Activated T-cell treated with anti-CD3 and anti-CD28 coated beads, Interleukin-2, amount 50 U/mL, for 24 hours (primary cell): ENCODE measurements at places on chromosomes 12 and 14.
A peak's percentile ranks its signal among the peaks of the same experiment; 100 is the strongest.

GRCh38 chr14:64973026-64973442 is 898 bp upstream of the RAB15 start:
- no peak for DNase-seq

DNA sequence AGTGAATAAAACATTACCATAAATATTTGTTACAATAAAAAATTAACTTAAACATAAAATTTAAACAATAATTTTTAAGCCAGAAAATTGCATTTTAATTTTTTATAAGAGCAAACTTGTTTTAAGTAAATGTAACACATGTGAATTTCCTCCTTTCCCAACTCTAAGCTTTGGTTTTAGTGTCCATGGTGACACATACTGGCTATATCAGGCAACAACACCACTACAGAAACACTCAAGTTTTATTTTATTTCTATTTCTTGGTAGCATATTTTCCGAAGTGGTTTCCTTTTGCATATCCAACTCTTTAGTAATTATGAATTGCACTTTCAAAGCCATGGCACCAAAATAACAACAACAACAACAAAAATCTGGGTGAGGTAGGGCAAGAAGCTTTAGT is 2.2 kb downstream of the NELL2 start:
- DNase-seq = no peak

GRCh38 chr12:126519833-126520232 is 1454.6 kb downstream of the AACS start:
- DNase-seq = no peak

DNA sequence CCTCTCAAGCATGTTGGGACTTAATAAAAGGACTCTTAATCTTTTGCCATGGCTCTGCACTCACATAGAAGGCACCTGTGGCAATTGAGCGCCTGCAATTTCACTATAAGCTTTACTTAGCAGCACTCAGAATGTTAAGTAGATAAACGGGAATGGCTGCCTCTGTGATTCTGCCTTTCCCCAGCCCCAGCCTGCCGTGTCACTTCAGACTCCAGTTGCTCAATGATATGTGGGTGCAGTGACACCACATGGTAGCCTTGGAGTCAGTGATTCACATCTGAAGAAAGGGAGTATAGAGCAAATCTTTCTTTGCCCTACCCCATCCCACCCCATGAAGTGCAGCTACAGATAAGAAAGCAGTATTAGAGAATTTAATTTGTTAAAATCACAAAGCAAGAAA is 96.1 kb downstream of the ZFC3H1 start:
- no peak for DNase-seq

DNA sequence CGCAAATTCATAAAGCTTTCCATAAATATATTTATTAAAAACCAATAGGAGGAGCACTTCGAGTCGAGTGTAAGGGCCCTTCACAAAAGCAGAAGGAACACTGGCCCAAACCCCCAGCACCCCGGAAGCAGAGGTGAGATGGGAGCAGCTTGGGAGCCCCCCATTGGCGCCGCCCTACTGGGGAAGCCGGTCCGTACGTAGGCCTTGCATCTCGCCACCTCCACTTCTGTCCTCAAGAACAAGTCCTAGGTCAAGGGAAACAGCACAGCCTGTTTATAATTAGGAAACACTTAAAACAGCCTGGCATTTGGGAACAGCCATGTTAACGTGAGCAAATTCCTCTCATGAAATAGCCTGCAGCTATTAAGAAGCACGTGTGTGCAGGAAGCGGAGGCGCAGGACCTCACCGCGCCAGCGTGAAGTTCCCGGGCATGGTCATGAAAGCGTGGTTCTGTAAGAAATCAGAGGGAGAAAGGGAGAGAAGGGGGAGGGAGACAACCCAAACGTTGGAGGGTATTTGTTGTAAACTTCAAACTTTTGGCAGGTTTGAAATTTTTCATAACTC is 7.7 kb downstream of the ANKRD9 start:
- no peak for DNase-seq

- DNase-seq = no peak
Observed at GRCh38 chr12:114405519-114406271, at the start of gene TBX5. TBX5 (minus strand) TSS chr12:114406144; CDS start chr12:114403898, 2,246 bp downstream.

GRCh38 chr12:124560146-124560890 is 7.1 kb downstream of the NCOR2 start:
- DNase-seq = no peak

DNA sequence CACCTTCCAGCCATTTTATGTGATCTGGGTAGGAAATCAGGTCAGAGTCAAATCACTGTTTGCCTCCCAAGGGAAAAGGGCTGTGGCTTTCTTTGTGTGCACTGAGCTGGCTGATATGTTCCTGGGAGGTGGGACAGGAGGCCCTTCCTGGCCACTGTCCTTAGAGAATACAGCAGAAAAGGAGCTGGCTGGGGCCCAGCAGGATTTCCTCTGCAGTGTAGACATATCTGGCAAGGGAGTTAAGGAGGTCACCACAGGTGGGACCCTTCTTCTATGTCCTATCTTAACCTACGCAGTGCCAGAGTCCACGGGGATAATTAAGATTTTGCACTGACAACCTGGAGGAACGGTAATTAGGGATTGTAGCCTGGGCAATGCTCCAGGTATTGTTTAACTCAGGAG is 145.3 kb downstream of the NTF3 start:
- no peak for DNase-seq

- DNase-seq = no peak
Observed at GRCh38 chr14:28783664-28784063, 17.1 kb downstream of the FOXG1 start.

DNA sequence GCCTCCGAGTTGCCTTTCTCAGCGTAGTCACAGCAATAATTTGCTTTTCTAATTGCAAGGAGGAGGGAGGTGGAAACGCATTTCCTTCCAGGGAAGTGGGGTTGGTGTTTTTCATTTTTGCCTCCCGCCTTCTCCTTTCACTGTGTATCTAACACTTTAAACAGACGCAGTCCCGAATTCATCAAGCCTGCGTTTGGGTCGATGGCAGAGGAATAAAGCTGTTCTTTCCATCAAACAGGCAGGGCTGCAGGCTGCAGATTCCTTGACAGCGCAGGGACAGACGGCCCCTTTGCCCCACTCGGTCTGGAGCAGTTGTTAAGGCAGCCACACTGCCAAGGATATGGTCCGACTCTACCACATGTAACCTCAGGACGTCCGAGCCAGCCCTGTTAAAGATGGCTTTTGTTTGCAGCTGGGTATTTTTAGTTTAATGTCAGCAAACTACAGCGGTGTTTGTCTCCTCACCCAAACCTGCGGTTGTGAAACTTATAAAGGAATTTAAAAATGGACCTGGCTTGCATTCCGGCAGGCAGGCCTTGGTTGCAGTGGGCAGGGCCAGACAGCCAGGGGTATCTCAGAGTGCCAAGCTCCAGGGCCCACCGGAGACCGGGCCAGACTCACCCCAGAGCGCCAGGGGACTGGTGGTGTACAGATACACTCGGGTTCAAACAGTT is 2.1 kb downstream of the CHST11 start:
- DNase-seq = peak; percentile 57

GRCh38 chr12:269191-269590 is 6.6 kb upstream of the SLC6A13 start:
- DNase-seq = no peak

GRCh38 chr12:15862840-15863239 is 19.3 kb upstream of the STRAP start:
- no peak for DNase-seq

DNA sequence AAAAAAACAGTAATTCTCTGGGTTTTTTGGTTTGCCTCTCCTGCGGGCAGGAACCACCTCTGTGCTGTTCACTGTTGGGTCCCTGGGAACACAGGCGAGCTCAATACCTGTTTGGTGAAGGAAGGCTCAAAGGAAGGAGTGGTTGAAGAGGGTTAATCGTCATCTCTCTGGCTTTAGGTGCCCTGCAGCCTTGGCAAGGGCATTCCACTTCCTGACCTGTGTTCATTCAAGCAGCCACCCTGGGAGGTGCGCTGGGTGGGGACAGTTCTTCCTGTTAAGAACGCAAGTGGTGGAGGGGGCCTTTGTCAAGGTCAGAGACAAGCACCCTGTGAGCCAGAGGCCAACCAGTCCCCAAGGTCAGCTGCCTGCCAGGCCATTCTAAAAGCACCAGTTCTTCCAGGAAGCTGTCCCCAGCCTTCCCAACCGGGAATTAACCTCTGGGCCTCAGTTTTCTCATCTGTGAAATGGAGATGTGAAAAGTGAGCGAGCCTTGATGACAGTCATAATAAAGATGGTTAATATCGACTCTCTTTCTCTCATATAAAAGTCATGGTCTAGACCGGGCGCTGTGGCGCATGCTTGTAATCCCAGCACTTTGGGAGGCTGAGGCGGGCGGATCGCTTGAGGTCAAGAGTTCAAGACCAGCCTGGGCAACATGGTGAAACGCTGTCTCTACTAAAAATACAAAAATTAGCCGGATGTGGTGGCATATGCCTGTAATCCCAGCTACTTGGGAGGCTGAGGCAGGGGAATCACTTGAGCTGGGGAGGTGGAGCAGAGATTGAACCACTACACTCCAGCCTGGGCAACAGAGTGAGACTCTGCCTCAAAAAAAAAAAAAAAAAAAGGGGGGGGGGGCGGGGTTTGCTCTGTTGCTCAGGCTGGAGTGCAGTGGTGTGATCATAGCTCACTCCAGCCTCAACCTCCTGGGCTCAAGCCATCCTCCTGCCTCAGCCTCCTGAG is 6.1 kb downstream of the RHOF start:
- DNase-seq = peak; percentile 60

DNA sequence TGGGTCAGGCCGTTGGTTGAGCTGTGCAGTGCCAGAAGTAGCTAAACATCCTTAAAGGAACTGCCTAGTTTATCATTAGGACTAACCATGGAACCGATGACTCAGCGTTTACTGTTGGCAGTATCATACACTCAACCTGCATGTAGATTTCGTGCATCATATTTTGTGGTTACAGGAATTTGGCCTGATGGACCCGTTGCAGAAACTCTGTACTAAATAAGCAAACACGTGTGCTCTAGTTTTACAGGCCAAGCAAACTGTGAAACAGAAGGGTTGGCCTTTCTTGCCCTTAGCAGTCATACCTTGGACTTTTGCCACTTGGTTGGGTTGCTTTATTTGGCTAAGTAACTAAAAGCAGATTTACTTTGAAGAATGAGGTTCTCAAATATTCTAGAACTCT is 35.6 kb downstream of the DGLUCY start:
- no peak for DNase-seq

GRCh38 chr12:57549203-57549908 is 488 bp upstream of the KIF5A start:
- DNase-seq = no peak

GRCh38 chr14:105711044-105711620 is 184.7 kb downstream of the TMEM121 start:
- peak; percentile 6 for DNase-seq

GRCh38 chr12:95995238-95996031 is 709 bp downstream of the HAL start:
- DNase-seq = no peak

DNA sequence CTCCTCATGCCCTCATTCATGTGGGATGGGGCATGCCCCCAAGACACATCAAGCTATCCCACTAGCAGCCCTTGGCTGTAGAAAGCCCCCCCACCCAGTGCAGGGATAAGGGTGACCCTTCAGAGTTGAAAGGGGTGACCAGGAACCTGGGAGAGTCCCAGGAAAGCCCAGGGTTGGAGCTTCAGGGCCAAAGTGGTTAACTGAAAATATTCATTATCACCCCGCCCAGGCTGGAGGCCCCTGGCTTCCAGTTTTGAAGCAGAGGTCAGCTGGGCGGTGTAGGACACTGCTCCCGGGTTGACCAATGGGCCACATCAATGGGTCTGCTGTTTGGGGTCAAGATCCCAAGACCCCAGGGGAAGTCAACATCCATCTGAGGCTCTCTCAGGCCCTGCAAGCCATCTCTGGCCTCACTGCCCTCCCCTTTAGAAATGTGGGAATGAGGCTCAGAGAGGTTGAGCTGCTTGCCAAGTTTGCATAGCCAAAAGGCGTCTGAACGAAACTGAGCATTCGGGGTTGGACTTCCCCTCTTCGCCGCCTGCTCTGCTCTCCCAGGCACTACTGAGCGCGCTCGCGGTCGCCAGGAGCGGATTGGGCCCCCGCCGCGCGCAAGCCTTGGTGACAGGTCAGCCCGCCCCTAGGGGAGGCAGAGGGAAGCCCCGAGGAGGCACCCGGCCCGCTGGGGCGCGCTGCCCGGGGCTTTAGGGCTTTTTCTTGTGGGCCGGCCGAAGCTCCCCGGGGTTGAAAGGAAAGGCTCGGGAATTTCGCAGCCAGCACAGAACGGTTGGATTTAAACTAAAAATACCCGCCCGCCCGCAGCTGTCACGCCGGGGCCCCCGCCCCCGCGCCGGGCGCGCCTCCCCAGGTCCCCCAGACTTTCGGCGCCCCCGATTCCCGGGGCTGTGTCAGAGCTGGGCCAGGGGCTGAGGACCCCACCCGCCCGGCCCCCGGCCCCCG is 576 bp downstream of the SYNE3 start:
- peak; percentile 88 for DNase-seq

DNA sequence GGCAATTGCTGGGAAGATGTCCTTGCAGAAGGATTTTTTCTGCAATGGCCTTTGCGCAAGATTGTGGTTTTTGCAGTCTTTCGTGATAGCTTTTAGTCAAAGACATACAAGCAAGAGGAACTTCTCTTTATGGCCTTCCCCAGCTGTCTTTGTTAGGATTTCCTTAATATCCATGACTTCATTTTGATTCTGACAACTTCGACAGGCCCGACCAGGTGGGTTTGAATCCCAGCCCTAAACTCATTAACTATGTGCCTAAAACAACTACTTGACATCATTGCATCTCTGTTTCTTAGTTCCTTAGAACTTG is 13.3 kb upstream of the VRK1 start:
- no peak for DNase-seq

GRCh38 chr14:59305836-59306555 is 117.5 kb downstream of the DAAM1 start:
- DNase-seq = no peak

- no peak for DNase-seq
Observed at GRCh38 chr12:103751600-103751999, 89.4 kb downstream of the NT5DC3 start.

GRCh38 chr12:129997239-129997638 is 93.4 kb upstream of the TMEM132D start:
- no peak for DNase-seq

- no peak for DNase-seq
Observed at GRCh38 chr12:127052511-127053232, 1214.3 kb upstream of the TMEM132C start.

DNA sequence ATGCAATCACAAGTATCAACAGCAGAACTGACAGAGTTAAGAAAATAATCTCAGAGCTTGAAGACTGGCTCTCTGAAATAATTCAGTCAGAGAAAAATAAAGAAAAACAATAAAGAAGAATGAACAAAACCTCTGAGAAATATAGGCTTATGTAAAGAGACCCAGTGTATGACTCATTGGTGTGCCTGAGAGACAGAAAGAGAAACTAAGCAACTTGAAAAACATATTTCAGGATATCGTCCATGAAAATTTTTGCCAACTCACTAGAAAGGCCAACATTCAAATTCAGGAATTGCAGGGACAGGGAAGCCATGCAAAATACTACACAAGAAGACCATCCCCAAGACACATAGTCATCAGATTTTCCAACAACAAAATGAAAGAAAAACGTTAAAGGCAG is 56.2 kb downstream of the APOBEC1 start:
- no peak for DNase-seq

DNA sequence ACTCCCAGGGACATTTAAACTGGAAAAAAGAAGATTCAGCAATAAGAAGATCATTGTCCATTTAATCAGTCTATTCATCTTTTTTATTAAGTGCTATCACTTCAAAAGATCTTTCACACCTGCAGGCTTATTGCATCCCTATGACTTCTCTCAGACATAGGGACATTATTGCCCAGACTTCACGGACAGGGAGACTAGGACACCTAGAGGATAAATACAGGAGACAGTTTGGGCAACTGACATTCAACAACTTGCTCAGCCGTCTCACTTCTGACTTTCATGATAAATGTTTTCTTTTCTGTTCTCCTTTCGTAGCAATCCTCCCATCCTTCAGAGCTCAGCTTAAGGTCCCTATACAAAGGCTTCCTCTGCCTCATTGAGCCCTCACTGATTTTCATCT is 84.3 kb downstream of the TMEM30B start:
- no peak for DNase-seq
